WTC11 (cell line): ENCODE measurements at places on chromosomes 5 and 9.
A peak's percentile ranks its signal among the peaks of the same experiment; 100 is the strongest.

DNA sequence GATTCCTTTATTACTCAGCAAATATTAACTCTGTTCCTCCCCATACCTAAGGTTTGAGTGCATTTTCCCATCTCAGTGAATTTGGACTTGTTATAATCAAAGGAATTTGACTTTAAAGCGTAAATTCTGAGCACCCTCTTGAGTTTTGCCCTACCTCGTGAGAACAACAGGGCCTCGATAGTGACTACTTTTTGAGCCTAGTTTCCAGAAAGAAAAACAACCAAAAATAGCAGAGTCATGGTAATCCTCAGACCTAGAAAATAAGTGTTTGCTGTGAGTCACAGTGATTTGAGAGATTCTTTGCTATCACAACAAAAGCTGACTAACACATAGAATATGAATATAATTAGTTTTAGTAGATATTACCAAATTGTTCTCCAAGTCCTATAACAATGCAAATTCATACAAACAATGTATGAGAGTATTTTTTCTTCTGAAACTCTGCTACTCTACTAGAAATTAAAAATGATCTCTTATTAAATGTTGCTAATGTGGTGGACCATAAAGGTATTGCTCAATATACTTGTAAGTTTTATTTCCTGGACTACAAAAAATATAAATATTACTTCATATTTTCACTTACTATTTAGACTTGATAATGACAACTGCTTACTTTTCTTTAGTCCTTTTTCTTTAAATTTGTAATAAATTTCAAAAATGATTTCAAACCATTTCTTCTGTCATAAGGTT lies 759.7 kb downstream of the BRINP1 start:
- no peak for DNase-seq

GRCh38 chr5:147190331-147190730 lies 44.5 kb upstream of the STK32A start:
- no peak for DNase-seq

- no peak for DNase-seq
Observed at GRCh38 chr5:8870959-8871355, 674.9 kb downstream of the SEMA5A start.

DNA sequence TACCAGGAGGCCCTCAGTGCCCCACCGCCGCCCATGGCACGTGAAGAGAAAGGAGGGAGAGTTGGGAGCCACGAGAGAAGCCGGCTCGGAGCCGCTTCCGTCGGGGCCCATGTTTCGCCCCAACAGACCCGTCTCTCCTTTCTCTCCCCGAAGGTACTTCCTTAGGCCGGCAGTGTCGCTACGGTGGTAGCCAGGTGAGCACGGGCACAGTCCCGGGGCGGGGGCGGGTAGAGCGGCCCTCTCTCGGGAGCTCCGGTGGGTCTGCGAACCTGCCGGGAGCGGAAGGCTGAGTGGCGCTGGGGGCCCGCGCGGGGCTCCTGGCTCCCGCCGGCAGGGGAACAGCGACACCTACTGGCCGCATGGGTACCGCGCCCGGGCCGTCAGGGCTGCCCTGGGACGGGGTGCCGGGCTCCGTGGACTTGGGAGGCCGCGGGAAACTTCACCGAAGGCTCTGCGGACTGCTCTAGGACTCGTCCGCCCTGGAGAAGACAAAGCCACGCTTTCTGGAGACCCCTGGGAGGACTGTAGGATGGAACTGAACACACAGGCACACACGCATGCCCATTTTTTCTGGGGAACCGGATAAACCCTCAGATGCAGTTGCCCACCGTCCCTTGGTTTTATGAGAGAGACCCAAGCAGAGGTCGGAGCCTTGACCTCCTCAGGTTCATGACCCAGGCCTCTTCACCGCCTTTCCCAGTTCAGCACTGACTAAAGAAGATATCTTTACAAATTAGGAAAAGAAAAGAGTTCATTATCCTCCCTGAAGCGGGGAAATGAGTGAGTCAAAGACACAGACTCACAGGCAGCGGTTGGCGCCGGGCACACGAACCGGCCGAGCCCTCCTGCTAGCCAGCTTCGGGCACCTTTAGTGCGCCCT lies 202.5 kb downstream of the MEF2C start:
- DNase-seq = peak; percentile 90

DNA sequence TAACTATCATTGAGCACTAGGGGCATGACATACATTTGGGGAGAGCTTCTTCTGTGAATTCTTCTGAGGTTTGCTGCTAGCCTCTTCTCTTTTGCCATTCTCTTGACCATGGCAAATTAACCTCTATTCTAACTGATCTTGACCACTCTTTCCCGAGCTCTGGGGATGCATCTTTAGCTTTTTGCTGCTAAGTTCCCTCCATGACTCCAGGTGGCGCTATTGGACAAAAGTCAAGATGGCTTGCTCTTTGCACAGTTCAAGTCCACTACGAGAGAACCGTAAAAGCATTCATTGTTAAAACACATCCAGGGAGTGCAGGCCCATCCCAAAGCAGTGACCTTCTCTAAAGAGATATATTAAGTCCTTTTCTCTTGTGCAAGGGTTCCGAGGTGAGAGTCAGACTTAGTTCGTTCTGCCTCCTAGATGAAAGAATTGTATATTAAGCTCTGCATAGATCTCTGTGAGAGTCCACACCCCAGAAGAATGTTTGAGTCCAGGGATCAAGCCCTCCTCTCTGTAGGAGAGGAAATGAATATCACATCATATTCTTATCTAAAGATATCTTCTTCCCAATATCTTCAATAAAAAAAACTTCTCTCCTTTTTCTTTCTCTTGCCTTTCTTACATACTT lies 1152.9 kb upstream of the CDH6 start:
- DNase-seq = peak; percentile 54
